ENCODE measurements at places on chromosomes 6 and 20.

DNA sequence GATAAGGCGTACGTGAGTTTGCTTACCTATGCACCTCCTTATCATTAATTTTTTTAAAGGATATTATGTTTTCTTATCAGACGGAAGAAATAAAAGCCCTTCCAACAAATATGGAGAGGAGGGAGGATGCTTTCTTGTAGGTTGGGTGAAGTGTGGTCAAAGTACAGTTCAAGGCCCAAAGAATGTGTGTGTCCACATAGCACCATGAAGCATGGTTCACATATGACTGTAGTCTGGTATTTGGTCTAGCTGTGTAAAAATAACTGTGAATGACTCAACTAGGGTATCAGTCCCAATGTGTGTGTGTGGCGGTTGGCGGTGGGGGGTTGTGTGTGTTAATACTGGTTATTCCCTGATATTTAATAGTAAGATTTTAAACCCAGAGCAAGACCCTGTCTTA lies 212.7 kb downstream of the TMEM242 start:
- DNase-seq = peak; percentile 63

DNA sequence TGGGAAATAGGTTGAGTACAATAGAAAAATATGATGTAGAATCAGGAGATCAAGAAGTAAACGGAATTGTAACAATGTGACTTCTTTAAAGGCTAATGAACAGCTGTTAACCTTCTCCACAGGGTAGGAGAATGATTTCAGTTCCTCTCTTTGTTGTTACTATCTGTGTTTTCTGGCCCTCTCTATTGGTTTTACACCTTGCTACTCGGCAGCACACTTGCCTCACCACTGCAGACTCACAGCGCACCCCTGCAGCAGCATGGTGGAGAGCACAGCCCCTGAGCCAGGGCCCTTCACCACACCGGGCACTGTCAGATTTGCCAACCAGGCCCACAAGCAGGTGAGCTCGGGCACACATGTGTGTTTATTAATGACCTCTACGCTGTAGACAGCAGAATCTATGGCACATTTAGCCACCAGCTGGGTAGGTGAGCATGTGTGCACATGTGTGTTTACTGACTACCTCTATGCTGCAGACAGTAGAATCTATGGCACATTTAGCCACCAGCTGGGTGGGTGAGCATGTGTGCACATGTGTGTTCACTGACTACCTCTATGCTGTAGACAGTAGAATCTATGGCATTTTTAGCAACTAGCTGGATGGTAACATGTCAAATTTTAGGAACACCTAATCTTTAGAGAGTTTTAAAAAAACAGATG lies 16.8 kb downstream of the SFT2D1 start:
- no peak for DNase-seq

GRCh38 chr6:108661430-108661829 lies 100.7 kb downstream of the FOXO3 start:
- DNase-seq = peak; percentile 27

- no peak for DNase-seq
These were observed 9.2 kb downstream of the SYNDIG1 start for GRCh38 chr20:24478584-24478983.

GRCh38 chr6:138645976-138646640 lies 127.5 kb upstream of the CCDC28A start:
- peak; percentile 29 for DNase-seq

DNA sequence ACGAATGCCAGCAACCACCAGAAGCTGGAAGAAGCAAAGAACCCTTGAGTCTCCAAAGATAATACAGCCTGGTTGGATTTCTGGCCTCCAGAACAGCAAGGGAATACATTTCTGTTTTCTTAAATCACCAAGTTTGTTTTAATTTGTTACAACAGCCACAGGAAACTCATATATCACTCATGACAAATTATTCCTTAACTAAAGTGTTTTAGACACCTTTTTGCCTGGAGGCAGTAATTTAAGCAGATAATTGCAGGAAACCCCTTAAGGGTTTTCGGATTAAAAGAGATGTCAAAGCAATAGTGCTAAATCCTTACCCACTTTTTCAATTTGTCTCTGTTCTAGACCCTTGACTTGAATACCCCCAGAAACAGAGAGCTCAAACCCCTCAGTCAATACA lies 1050.0 kb downstream of the EPHA7 start:
- no peak for DNase-seq

- DNase-seq = no peak
These were observed 192.5 kb upstream of the RREB1 start for GRCh38 chr6:6915219-6915618.

GRCh38 chr6:30647242-30648116 lies 546 bp downstream of the C6orf136 start:
- DNase-seq = peak; percentile 51

GRCh38 chr6:26594730-26595632 lies 1.8 kb upstream of the ABT1 start:
- peak; percentile 70 for DNase-seq

- DNase-seq = no peak
These were observed 21.7 kb downstream of the THBS2 start for GRCh38 chr6:169231790-169232506.

GRCh38 chr6:151009576-151009975 lies 144.1 kb downstream of the MTHFD1L start:
- DNase-seq = no peak

DNA sequence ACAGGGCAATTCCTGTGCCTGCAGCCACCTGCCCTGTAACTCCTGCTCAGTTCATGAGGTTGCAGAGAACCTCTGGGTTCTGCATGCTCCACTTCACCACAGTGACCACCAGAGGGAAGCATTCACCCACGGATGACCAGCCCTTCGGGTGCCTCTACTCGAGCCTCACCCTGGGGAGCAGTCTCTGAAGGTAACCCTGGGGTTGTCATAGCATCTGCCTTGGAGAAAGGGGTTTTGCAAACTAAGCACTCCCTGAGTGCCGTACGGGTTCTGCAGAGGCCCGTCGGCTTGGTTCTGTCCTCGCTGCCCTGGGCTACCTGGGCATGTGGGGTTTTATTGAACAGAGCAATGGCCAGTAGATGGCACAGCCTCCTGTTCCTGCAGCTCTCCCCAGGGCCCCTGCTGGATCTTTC lies 10.2 kb upstream of the CST5 start:
- peak; percentile 37 for DNase-seq

GRCh38 chr6:128507337-128508310 lies 12.8 kb downstream of the PTPRK start:
- DNase-seq = peak; percentile 49

DNA sequence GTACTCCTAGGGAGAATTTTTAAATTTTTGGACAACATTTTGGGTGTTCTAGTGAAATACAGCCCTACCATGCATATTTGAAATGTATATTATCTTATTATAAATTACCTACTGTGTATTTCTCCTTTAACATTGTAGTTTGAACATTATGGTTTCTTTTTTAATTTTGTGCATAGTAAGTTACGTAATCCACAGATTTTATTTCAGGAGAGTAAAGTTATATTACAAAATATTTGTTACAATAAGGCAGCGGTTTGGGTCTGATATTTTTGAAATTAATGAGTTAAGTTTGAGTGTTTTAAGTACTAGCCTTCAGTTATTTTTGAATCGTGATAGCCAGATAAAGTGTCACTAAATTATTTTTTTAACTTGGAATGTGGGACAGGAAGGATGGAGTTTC lies 7.3 kb upstream of the SOX4 start:
- DNase-seq = no peak

GRCh38 chr20:445514-446336 lies 16.6 kb downstream of the TBC1D20 start:
- DNase-seq = no peak

- DNase-seq = peak; percentile 66
These were observed 811.9 kb downstream of the TENT5A start for GRCh38 chr6:80940571-80940970.

GRCh38 chr6:16694781-16695578 lies 66.3 kb downstream of the ATXN1 start:
- DNase-seq = no peak

GRCh38 chr6:148550569-148550968 lies 196.3 kb upstream of the UST start:
- no peak for DNase-seq

- peak; percentile 74 for DNase-seq
These were observed 61.6 kb upstream of the SNX9 start for GRCh38 chr6:157761331-157761921.

- DNase-seq = no peak
These were observed 532 bp upstream of the NPBWR2 start for GRCh38 chr20:64107736-64108457.

- peak; percentile 52 for DNase-seq
These were observed 73.0 kb downstream of the FARS2 start for GRCh38 chr6:5334341-5334740.

- DNase-seq = peak; percentile 54
These were observed 189.8 kb upstream of the CEP162 start for GRCh38 chr6:84417260-84417659.

DNA sequence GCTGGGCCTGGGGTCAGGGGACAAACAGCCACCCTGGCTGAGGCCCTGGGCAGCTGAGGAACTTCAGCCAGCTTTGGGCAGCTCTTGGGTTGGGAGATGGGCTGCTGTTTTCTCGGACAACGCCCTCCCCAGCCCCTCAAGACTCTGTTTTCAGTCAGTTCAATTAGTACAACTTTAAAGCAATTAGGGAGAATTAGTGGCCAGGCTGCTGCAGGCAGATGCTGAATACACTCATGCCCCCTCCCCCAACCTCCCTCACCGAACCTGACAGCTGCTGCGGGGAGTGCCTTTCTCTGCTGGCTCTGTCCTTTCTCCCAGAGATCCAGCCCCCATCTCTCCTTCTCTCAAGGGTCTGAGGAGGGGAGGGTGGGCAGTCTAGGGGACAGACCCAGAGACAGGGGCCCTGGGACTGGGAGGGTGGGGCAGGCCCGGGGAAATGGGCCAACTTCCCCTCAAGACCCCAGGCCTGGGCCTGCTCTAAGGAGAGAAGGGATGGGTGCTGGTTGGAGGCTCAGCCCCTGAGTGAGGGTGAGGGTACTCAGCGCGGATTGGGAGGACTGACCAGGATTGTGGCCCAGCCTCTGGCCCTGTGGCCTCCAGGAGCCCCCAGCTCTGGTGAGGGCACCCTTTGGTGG lies 17.8 kb upstream of the MYT1 start:
- DNase-seq = no peak

- no peak for DNase-seq
These were observed 256.8 kb downstream of the QKI start for GRCh38 chr6:163671355-163671754.

DNA sequence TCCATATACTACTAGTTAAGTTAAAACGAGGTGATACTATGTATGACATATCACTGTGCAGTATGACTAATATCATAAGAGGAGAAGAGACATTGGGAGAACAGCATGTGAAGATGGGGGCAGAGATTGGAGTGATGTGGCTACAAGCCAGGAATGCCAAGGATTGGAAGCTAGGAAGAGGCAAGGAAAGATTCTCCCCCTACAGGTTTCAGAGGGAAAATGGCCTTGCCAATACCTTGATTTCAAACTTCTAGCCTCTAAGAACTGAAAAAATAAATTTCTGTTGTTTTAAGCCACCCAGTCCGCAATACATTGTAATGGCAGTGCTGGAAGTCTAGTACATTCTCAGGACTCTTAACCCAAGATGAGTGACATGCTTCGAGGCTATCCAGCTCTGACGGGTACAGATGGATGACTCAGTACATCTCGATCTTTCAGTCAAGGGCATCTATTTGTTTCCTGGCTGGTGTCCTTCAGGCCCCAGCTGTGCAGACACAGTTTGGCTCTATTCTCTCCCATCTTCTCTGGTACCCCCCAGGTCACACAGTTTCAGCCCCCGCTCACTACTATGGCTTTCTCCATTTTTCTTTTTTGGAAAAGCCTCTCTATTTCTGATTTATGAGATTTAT lies 55.5 kb upstream of the THEMIS start:
- no peak for DNase-seq

Measured in AG10803 (cell line).